ENCODE measurements at places on chromosomes 16 and 17. TPM values are rescaled to one million over a fixed set of nuclear protein-coding genes. Genes with fewer than 3 reads are reported as not detected.
A peak's percentile ranks its signal among the peaks of the same experiment; 100 is the strongest.

Gene SMARCE1
- 101 TPM for total RNA-seq

GRCh38 chr16:74051-74746 lies 1.8 kb upstream of the RHBDF1 start:
- DNase-seq = no peak

GRCh38 chr17:30309591-30309990 lies 17.8 kb upstream of the BLMH start:
- no peak for DNase-seq

GRCh38 chr17:41618341-41619035 lies 5.9 kb downstream of the KRT17 start:
- DNase-seq = peak; percentile 63

- DNase-seq = no peak
Observed at GRCh38 chr17:44981221-44981968, 13.3 kb upstream of the C1QL1 start.

Gene P2RX5
- 2.0 TPM for total RNA-seq

- DNase-seq = no peak
Observed at GRCh38 chr17:63626551-63627180, 4.4 kb downstream of the MAP3K3 start.

GRCh38 chr17:3959295-3959899 lies 4.8 kb downstream of the ATP2A3 start:
- DNase-seq = no peak

Gene IL21R
- total RNA-seq = 0.56 TPM

DNA sequence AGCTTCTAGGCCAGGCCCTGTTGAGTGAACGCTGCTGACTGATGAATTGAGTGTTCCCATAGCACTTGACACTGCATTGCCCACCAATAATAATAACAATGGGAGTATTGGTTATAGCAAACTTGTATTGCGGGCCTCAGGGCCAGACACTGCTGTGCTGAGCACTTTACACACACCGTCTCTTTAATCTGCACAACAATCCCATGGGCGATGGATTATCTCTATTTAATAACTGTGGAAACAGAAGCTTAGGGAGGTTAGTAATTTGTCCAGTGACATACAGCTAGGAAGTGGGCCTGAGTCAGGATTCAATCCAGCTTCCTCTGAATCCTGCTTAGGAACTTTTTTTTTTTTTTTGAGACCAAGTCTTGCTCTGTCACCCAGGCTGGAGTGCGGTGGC lies 11.2 kb downstream of the ARHGAP23 start:
- DNase-seq = no peak

DNA sequence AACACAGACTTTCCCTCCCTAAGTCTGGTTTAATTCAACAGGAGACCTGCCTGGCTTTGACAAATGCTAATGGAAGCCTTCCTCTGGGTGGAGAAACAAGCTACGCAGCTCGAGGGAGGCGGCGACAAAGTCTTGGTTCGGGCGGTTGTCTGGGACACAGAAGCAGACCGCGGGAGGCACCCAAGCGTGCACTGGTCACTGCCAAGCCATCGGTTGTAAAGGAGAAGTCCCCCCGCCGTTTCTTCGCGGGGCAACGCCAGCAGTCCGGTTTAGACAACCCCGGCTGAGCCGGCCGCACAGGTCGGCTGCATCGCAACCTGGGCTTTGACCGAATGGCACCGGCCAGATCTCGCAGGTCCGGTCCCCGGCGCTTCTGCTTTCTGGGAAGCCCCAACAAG lies 586 bp downstream of the GLYR1 start:
- DNase-seq = peak; percentile 89

- no peak for DNase-seq
Observed at GRCh38 chr17:65018610-65019316, 37.8 kb downstream of the GNA13 start.

- DNase-seq = no peak
Observed at GRCh38 chr17:55248077-55248476, 16.7 kb upstream of the HLF start.

- DNase-seq = no peak
Observed at GRCh38 chr17:69084911-69085310, 24.2 kb upstream of the ABCA9 start.

Gene ADAP2
- 18.8 TPM for total RNA-seq

Gene PLXDC1
- 16.0 TPM for total RNA-seq

Gene WNT9B
- total RNA-seq = 1.8 TPM

- no peak for DNase-seq
Observed at GRCh38 chr17:63276821-63277220, 169.3 kb downstream of the CYB561 start.

Gene TP53TG3
- not detected for total RNA-seq

DNA sequence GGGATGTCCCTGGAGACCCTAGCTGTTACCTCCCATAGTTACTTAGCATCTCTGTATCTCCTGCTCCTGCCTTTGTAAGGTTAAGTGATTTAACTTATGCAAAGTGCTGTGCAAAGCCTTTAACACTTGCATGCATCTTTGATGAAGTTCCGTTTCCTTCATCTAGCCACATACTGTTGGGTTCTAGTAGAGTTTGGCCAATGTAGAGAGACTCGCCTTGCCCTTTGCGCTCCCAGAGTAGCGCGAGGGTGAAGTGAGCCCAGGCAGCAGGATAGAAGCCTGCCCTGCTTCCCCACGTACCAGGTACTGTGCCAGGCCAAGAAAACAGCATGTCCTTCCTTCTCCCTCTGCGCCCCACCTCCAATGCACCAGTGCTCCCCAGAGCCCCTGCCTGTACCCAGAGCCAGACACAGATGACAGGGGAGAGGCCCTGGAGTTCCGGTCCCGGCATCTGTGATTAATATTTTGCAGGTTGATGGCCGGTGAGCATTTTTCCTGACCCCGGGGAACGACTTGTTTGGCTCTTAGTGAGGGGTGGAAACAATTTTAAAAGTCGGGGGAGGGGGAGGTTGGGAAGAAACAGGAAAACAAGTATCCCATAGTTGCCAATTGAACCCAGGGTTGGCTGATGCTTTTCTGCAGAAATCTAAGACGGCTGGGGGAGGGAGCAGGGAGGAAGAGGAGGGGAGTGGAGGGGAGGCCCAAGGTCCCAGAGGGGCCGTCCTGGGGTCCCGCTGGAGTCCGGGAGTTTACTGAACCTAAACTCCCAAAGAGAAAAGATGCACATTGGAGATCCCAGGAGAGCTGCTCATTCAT lies 13.1 kb upstream of the CDC42EP4 start:
- no peak for DNase-seq

GRCh38 chr16:66020642-66021041 lies 345.8 kb upstream of the CDH5 start:
- DNase-seq = no peak

DNA sequence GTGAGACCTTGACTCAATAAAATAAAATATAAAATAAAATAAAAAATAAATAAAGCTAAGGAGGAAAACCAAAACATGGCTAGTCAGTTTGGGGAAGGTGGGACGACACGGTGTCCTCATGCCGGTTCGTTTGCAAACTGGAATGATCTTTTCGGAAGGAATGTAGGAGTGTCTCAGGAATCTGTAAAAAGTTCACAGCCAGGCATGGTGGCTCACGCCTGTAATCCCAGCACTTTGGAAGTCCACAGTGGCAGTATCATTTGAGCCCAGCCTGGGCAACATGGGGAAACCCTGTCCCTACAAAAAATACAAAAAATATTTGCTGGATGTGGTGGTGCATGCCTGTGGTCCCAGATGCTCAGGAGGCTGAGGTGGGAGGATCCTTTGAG lies 14.7 kb upstream of the RPTOR start:
- DNase-seq = no peak

DNA sequence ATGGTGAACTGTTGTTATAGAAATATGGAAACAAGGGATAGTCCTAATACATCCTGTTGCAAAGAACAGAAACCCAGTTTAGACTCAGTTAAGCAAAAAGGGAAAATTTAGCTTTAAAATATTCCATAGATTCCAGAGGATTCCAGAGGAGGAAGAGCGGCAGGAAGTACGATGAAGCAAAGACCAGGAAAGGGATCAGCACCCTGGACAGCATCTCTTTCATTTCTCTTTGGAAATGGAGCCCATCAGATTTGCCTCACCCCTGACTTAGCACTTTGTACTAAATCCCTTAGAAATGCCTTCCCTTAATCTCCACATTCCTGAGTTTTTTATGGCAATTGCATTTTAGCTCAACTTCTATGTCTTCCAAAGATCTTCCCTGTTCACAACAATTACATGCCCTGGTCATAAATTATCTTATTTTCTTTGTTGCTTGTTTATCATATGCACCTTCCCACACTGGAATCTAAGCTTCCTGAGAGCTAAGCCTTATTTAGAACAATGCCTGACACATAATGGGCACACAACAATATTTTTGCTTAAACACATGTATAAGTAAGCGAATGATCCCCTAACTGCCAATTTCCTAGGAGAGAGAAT lies 150.0 kb upstream of the RBFOX1 start:
- no peak for DNase-seq

GRCh38 chr16:29664091-29664921 lies 1.3 kb downstream of the SPN start:
- DNase-seq = peak; percentile 84

- no peak for DNase-seq
Observed at GRCh38 chr17:45313421-45313771, 3.4 kb downstream of the MAP3K14 start.

Gene PTX4
- 0.14 TPM for total RNA-seq

DNA sequence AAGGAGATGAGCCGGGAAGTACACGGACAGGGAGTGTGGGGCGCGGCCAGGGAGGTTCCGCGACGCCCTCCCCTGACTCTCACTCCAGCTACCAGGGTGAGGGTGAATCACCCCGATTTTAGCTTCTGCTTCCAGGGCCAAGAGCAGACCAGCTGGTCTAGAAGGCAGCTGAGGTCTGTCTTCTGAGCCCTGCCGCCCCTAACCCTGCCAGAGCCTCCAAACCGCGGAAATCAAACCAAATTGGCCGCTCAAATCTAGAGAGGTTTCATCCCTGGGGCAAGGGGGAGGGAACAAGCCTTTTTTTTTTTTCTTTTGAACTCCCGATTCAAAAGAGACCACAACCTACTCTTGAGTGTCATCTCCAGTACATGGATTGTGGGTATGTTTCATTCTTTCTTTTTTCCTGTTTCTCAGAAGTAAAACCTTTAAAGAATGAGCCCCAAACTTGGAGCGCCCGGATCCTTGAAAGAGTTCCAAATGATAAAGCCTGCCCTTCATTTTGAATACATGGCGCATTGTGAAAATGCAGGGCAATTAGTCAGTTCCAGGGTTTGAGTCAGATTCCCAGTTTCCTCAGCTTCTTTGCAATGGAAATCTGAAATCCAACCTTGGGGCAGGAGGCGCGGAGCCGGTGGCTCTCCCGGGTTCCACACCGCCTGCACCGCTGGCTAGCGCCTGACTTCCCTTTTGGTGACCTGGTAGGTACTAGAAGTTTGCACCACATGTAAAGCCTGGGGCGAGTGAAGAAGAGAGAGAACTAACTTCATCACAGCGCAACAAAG lies 16.5 kb upstream of the ZFHX3 start:
- peak; percentile 81 for DNase-seq

DNA sequence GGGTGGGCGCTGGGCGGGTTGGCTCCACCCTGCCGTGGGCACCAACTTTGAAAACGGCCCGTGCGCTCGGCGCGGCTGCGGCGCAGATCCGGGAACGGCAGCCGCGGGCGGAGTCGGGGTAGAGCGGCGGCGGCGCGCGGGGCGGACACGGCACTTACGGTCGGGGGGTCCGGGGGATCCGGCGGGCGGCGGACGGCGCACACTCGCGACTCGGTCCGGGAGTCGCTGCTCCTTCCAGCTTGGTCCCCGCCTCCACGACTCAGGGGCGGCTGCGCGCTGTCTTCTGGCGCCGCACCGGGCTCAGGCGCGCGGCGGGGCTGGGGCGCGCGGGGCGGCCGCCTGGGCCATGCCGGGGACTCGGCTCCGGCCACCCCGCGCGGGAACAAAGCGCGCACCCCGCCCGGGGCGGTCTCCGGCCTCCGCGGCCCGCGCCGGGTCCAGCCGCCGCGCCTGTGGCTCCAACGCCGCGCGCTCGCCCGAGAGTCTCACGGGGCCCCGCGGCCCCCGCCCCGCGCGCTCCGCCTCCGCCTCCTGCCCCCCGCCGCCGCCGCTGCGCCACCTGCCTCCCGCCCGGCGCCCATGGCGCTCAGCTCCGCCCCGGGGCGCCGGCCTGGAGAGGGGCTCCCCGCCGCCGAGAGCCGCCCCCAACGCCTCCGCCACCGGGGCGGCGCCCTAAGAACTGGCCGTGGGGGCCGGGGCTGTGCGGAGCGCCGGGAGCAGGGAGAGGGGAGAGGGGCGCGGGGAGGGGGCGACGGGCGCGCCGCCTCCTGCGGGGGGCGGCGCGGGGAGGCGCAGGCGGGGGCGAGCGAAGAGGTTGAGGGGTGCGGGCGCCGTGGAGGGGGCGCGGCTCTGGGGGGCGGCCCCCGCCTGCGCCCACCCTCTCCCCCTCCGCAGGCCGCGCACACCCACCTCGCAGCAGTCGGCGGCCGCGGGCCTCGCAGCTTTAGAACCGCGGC lies 35.9 kb downstream of the CBFA2T3 start:
- DNase-seq = no peak

DNA sequence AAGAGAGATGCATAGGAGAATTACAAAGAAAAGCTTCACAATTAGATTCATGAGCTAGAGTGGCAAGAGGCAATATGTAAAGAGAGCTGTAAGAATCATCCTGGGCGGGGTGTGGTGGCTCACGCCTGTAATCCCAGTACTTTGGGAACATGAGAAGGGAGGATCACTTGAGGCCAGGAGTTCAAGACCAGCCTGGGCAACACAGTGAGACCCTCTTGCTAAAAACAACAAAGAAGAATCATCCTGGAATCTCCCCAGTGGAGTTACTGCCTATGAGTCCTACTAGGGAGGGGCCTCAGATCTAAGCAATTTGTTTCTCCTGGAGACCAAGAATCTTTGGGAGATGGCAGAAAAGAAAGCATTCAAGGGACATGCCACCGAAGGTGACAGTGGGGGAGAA lies 119.1 kb downstream of the HIC1 start:
- no peak for DNase-seq

Gene AURKB
- 0.69 TPM for total RNA-seq

Gene TBC1D28
- total RNA-seq = not detected

Gene PABPN1L
- not detected for total RNA-seq

Data from posterior vena cava (tissue), 2 donors.